Naive B cell (primary cell): ENCODE measurements at places on chromosomes 2 and 18. TPM values are rescaled to one million over a fixed set of nuclear protein-coding genes. Genes with fewer than 3 reads are reported as not detected.

GRCh38 chr2:1414121-1414520 is 858 bp downstream of the TPO start:
- DNase-seq, result no peak
- peak overlapping the region; percentile 89 for H3K27ac ChIP-seq
- H3K27me3 ChIP-seq, result peaks cover 4% of the 10 kb centered on the region

DNA sequence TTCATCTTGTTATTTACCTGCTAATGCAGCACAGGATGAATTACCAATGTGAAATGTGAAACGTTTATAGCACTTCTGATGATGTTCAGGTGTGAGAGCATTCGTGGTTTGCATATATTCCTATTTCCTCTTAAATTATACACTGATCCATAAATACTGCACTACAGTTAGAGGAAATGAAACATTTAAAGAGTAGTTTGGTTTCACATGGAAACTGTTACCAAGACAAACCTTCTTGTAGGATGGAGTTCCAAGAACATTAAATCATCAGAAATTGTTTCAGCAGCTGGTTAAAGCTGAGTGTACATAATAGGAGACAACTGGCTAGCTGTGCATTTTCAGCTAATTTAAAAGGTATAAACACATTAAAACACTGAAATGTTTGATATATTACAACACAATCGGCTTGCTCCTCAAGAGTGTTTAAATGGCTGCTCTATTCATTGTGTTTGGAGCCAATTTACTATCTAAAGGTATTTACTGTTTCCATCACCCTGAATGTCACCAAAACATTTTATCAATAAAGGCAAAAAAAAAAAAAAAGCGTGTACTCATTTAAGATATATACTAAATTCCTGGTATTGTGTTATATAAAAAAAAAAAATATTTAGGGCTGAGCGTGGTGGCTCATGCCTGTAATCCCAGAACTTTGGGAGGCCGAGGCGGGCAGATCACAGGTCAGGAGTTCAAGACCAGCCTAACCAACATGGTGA is 100.6 kb downstream of the DYM start:
- peaks cover 18% of the 10 kb centered on the region for H3K36me3 ChIP-seq
- H3K4me3 ChIP-seq, result no peak overlapping the region
- peak; percentile 7 for DNase-seq

Gene ALLC
- not detected for polyA plus RNA-seq

Gene ZNF512
- polyA plus RNA-seq, result 36.6 TPM

- H3K36me3 ChIP-seq, result no peaks in the 10 kb centered on the region
- no peaks in the 10 kb centered on the region for H3K4me1 ChIP-seq
- no peak overlapping the region for H3K4me3 ChIP-seq
- no peak overlapping the region for H3K27ac ChIP-seq
- no peak for DNase-seq
- no peaks in the 10 kb centered on the region for H3K27me3 ChIP-seq
Measured at GRCh38 chr2:6887751-6888192, 10.2 kb downstream of the RSAD2 start.

- no peaks in the 10 kb centered on the region for H3K27me3 ChIP-seq
- no peak overlapping the region for H3K27ac ChIP-seq
- no peak overlapping the region for H3K4me3 ChIP-seq
- DNase-seq, result no peak
Measured at GRCh38 chr2:98674233-98674964, 56.5 kb downstream of the MGAT4A start.

DNA sequence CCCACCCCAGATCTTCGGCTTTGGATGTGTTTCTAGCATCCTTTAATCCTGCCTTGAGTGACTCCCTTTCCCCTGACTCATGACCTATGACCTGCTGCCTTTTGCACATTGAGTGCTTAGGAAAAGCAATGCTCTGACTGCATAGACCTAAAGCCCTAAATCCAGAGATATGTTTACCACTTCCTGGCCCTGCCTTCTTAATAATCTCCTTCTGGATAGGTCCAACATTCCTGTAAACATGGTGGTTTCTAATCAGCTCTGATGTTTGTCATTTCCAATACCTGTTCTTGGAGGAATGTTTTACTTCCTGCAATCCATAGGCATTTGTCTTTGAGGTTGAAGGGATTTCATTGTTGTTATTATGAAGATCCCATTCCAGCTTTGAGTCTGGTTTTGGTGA is 2.3 kb downstream of the SLC3A1 start:
- no peak overlapping the region for H3K4me3 ChIP-seq
- H3K27ac ChIP-seq, result no peak overlapping the region
- DNase-seq, result no peak
- H3K4me1 ChIP-seq, result no peaks in the 10 kb centered on the region
- peaks cover 8% of the 10 kb centered on the region for H3K27me3 ChIP-seq

GRCh38 chr18:57737400-57738060 is 65.6 kb downstream of the ATP8B1 start:
- H3K36me3 ChIP-seq, result peaks cover 17% of the 10 kb centered on the region
- H3K4me3 ChIP-seq, result no peak overlapping the region
- no peak for DNase-seq
- H3K27ac ChIP-seq, result no peak overlapping the region
- peaks cover 16% of the 10 kb centered on the region for H3K4me1 ChIP-seq
- no peaks in the 10 kb centered on the region for H3K27me3 ChIP-seq

Gene ANKRD30BL
- not detected for polyA plus RNA-seq

DNA sequence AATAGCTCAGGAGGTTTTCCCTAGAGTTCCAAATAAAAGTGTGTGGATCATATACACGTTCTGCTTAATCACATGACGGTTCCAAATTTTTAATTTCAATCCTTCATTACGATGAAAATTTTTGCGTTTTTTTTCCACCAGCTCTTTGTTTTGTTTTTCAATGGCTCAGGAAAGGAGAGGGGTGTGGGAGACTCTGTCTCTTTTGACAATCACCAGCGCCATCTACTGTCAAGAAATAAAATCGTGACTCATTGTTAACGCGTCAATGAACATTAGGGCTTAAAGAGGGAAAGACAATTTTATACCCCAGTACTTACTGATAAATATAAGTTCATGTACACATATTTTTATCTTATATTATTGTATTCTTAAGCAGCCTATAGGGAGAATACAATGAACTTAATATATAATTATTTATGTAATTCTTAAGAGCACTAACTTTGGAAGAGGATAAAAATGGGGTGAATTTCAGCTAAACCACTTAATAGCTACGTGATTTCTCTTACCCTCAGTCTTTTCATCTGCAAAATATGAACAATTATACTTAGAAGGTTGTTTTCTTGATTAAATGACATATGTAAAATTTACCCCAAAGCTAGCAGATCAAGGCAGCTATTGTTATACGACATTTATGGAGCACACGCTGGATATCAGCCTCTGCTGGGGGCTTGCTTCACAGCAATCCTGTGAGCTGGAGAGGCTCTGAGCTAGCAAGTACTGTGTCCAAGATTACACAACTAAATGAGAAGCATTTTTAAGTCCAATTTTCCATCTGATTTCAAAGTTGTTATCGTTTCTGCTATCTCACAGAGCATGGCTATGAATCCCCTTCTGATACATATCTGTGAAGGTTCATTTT is 47.4 kb upstream of the RMDN2 start:
- H3K27me3 ChIP-seq, result peaks cover 7% of the 10 kb centered on the region
- no peak overlapping the region for H3K27ac ChIP-seq
- peaks cover 10% of the 10 kb centered on the region for H3K4me1 ChIP-seq
- DNase-seq, result peak; percentile 39
- no peak overlapping the region for H3K4me3 ChIP-seq
- no peaks in the 10 kb centered on the region for H3K36me3 ChIP-seq

- peaks cover 8% of the 10 kb centered on the region for H3K27me3 ChIP-seq
- DNase-seq, result no peak
- peaks cover 14% of the 10 kb centered on the region for H3K4me1 ChIP-seq
- peaks cover 12% of the 10 kb centered on the region for H3K36me3 ChIP-seq
Measured at GRCh38 chr2:172373766-172374165, 53.6 kb upstream of the ITGA6 start.

DNA sequence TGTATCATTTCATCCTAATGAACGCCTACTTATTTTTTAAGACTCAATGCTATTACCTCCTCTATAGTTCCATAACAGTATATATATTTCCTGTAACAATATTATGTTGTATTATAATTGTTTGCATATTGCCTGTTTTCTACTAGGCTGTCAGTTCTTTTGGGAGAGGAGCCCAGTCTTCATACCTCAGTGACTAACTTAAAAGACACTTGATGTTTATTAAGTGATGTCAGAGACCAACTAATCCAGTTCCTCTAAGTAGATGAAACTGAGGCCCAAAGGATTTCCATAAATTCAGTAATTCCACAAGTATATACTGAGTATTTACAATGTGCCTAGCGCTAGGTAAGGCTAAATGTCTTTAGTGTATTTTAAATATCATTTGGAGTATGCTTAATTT is 48.9 kb upstream of the AAK1 start:
- no peak overlapping the region for H3K4me3 ChIP-seq
- H3K27ac ChIP-seq, result no peak overlapping the region
- peaks cover 35% of the 10 kb centered on the region for H3K4me1 ChIP-seq
- H3K36me3 ChIP-seq, result no peaks in the 10 kb centered on the region
- DNase-seq, result no peak

- DNase-seq, result no peak
- no peaks in the 10 kb centered on the region for H3K4me1 ChIP-seq
- H3K4me3 ChIP-seq, result no peak overlapping the region
- peaks cover 9% of the 10 kb centered on the region for H3K27me3 ChIP-seq
Measured at GRCh38 chr2:105215586-105216192, 25.9 kb upstream of the GPR45 start.

Gene RAPGEF4
- polyA plus RNA-seq, result not detected

DNA sequence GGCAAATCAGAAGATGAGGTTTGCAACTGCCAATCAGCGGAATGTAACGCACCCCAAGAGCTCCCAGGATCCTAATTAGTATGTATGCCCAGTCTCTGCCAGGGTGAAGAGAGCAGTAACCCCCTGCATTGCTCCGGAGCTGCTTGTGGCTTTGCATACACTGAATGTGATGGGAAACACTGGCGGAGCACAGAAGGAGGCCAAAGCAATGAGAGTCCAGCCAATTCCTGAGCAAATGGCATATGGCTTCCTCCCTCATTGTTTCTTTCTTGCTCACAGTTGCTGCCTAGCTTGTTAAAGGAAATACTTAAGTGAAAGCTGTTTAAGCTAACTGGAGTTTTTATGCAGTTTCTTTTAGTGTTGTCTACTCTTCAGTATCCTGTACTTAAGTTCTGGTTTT is 343.5 kb upstream of the NT5C1B start:
- no peak overlapping the region for H3K27ac ChIP-seq
- H3K36me3 ChIP-seq, result no peaks in the 10 kb centered on the region
- no peak overlapping the region for H3K4me3 ChIP-seq
- peaks cover 3% of the 10 kb centered on the region for H3K27me3 ChIP-seq

Gene NEB
- 0.10 TPM for polyA plus RNA-seq

GRCh38 chr2:98012561-98012991 is 16.8 kb upstream of the TMEM131 start:
- DNase-seq, result peak; percentile 87
- peak overlapping the region; percentile 45 for H3K4me3 ChIP-seq
- H3K4me1 ChIP-seq, result peaks cover 59% of the 10 kb centered on the region
- peak overlapping the region; percentile 100 for H3K27ac ChIP-seq
- no peaks in the 10 kb centered on the region for H3K27me3 ChIP-seq

DNA sequence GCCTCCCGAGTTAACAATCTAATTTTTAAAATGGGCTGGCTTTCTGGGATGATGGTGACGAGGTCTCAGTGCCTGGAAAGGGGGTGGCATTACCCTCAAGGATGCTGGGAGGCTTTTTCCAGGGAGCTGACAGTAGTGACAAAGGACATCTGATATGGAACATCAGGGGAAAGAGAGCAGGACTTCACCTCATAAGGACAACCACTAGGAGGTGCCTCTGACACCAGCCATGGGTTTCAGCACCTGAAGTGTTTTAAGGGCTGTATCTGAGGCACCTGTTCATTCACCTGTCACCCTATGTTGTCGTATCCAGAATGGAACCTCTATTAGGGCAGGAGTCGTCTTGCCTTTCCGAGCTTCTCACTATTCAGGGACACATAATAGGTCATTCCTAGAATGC is 10.8 kb downstream of the IL36B start:
- no peaks in the 10 kb centered on the region for H3K4me1 ChIP-seq
- H3K4me3 ChIP-seq, result no peak overlapping the region
- H3K27me3 ChIP-seq, result peaks cover 17% of the 10 kb centered on the region
- H3K27ac ChIP-seq, result no peak overlapping the region
- DNase-seq, result no peak

DNA sequence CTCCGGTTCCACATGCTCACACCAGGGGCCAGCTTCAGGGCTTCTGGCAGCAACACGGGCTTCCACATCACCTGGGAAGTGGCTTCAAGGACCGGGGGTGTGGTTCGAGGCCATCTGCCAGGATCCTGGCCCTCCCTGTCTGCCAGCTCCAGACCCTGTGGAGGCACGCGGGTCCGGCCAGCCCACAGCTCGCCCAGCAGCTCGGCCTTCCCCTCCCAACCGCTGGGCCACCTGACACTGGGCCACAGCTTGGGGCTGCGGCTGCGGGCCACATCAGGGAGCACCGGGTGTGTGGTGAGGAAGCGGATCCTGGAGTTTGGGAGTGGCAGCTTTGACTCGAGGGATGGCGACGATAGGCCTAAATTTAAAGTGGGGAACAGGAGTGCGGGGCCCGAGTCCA is 7.0 kb downstream of the C2orf81 start:
- H3K4me1 ChIP-seq, result peaks cover 43% of the 10 kb centered on the region
- H3K27ac ChIP-seq, result peak overlapping the region; percentile 92
- no peaks in the 10 kb centered on the region for H3K27me3 ChIP-seq
- H3K36me3 ChIP-seq, result no peaks in the 10 kb centered on the region
- H3K4me3 ChIP-seq, result peak overlapping the region; percentile 90
- no peak for DNase-seq

GRCh38 chr2:135785032-135785431 is 43.4 kb downstream of the UBXN4 start:
- no peak overlapping the region for H3K27ac ChIP-seq
- no peaks in the 10 kb centered on the region for H3K27me3 ChIP-seq
- H3K4me3 ChIP-seq, result no peak overlapping the region
- no peak for DNase-seq

- peaks cover 15% of the 10 kb centered on the region for H3K27me3 ChIP-seq
- H3K4me3 ChIP-seq, result no peak overlapping the region
- no peaks in the 10 kb centered on the region for H3K36me3 ChIP-seq
- H3K27ac ChIP-seq, result no peak overlapping the region
Measured at GRCh38 chr2:201931951-201932350, 101.7 kb upstream of the FZD7 start.

GRCh38 chr2:69960821-69961220 is 610 bp downstream of the ASPRV1 start:
- H3K36me3 ChIP-seq, result no peaks in the 10 kb centered on the region
- H3K4me1 ChIP-seq, result peaks cover 5% of the 10 kb centered on the region
- H3K27me3 ChIP-seq, result no peaks in the 10 kb centered on the region

DNA sequence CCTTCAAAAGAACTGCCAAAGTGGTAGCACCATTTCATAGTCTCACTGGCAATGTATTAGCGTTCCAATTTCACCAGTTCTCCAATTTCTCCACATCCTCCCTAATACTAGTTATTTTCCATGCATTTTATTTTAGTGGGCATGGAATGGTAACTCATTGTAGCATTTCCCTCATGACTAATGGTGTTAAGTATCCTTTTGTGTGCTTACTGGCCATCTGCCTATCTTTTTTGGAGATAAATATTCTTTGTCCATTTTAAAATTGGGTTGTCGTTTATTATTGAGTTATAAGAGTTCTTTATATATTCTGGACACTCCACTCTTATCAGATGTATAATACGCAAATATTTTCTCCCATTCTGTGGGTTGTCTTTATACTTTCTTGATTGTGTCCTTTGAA is 107.1 kb downstream of the THADA start:
- no peaks in the 10 kb centered on the region for H3K27me3 ChIP-seq
- H3K4me1 ChIP-seq, result peaks cover 2% of the 10 kb centered on the region
- no peak for DNase-seq
- no peak overlapping the region for H3K27ac ChIP-seq
- H3K4me3 ChIP-seq, result no peak overlapping the region

Gene TSGA10
- 42.2 TPM for polyA plus RNA-seq
